ENCODE measurements at places on chromosomes 7 and 10. TPM values are rescaled to one million over a fixed set of nuclear protein-coding genes. Genes with fewer than 3 reads are reported as not detected.

DNA sequence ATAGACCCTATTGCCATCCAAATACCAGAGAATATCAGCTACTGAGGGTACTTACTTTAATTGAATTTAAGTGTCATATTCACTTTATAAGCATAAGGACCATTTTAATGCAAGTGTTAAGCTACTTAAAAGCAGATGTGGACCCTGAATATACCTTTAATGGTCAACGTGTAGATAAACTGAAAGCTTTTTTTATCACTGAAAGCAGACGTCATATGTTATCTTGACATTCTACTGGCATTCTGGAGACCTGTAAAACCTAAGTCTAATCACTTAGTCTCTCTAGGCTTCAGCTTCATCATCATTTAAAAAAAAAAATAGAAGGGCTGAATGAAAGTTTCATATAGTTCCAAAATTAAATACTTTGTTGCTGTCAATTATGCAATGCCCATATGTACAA lies 116.5 kb downstream of the ELAPOR2 start:
- no peak for DNase-seq

DNA sequence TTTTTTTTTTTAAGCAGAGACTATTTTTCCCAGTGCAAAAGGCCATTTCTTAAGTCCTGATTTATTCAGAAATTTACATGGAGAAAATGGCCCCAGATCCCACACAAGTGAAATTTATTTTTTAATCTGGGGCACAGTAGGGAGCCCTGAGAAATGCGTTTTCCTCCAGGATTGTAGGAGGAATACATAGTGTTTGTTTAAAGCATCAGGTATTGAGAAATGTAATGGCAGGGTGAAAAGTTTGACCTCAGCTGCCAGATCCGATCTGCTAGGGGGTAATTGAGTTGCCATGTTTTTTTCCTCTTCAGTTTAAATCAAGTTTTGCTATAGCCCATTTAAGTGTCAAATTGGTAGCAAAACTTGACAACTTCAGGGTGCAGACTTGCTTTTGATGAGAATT lies 110.0 kb downstream of the LRMDA start:
- no peak for DNase-seq

Gene ADAM22
- total RNA-seq = not detected

DNA sequence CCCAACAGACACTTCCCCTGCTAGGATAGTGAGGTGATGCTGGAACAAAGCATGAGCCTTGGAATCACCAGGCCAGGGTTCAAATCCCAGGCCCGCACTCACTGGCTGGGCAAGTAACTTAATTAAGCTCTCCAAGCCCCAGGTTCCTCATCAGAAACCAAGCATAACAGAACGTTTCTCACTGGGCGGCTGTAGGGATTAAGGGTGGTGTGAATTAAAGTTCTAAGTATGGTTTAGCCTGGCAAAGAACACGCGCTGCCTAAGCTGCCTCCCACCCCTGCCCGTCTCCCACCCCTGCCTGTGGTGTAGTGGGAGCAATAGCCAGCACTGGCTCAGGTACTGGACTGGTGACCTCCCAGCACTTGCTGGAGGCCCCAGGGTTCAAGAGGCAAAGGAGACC lies 5.6 kb downstream of the SLC4A2 start:
- no peak for DNase-seq

Gene ZNF107
- 0.92 TPM for total RNA-seq

Gene DNAJC12
- total RNA-seq = not detected

All from MG63 (cell line).